ENCODE measurements at places on chromosomes 4 and X. TPM values are rescaled to one million over a fixed set of nuclear protein-coding genes. Genes with fewer than 3 reads are reported as not detected.

NAA11 gene
- not detected for total RNA-seq

GRCh38 chrX:70672326-70672725, 227.7 kb downstream of the DLG3 start:
- no peak for ATAC-seq

DNA sequence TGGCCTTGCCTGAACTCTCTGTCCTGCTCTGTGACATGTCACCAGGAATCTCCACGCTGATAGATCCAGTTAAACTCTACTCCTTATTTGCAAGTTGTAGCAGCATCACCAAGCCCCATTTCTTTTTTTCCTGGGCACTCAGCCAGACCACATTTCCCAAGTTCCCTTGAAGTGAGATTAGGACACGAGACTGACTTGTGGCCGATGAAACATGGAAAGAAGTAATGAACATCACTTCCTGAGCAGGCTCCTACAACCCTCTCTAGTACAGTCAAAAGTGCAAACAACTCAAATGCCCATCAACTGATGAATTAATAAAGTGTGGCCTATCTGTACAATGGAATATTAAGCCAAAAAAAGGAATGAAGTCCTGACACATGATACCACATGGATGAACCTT, 74.6 kb downstream of the MAP3K15 start:
- no peak for ATAC-seq

DNA sequence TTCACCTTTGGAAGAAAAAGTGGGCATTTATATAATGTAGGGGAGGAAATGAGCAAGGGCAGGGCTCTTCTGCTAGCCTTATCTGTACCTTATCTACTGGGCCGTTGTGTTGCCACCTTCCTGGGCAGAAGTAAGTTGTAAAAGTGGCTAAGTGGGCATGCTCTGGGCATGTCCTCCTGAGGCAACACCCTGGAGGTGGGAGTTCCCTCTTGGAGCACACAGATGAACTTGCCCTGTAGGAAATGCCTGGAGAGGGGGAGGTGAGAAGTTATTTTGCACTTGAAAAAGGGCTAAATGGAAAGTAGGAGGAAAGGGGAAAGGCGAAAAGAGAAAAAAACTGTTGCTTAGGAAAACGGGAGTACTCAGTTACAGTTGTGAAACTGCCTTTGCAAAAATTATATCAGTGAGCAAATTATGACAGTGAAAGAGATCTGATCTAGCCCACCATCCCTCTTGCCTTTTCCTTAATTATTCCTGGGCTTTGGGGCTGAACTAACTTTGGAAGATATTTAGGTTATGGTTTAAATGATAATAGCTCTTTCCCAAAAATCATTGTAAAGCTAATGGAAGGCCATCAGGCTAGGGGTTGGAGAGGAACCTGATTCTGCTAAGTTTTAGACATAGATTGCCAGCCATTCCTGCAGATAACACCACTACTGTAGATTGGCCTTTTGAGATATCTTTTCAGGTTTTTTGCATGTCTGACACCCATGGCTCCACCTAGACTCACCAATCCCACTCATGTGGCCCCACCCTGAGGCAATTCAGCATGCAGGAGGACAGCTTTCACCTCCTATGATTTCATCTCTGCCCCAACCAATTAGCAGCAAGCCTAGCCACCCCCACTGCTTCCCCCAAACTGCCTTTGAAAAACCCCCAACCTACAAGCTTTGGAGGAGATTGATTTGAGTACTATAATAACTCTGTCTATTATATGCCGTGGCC, 20.5 kb upstream of the ZNF81 start:
- no peak for ATAC-seq

DNA sequence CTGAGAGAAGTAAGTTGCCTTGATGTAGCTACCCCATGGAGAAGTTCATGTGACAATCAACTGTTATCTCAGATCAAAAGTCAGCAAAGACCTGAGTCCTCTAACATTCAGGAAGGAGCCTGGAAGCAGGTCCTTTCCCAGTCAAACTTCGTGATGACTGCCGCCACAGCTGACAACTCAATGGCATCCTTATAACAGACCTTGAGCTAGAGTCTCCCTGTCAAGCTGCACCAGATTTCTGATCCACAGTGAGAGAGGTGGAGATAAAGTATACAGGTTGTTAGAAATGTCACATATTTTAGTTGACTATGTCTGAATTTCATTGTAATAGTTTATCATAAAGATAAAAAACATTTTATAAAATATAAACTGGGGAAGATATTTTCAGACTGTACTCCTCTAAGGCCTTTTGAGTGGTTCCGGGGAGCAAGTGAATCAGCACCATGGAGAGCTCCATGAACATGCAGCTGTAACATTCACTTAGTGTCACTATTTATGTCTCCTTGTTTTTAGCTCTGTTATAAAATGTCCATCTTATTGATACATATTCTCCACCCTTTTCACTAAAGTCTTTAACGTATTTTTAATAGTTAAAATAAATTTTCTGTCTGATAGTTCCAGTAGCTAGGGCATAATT, 1653.5 kb upstream of the AGA start:
- ATAC-seq, result no peak

DNA sequence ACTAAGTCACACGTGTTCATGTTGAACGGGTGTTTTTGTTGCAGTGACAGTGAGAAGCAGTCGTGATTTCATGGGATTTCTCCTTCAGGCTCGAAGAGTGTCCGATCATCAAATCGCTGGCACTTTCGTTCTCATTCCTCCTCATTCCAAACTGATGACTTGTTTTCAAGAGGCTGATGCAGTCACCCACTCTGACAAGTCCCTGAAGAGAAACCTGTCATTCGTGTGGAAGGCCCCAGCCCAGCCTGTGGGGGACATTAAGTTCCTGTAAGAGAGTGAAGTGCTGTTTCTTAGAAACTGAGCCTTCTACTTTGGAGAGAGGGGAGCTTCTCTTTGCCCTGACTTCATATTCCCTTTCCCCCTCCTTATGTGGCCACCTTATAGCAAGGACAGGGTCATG, 8.0 kb downstream of the REELD1 start:
- no peak for ATAC-seq

GRCh38 chr4:27217261-27217769, 356.7 kb downstream of the STIM2 start:
- ATAC-seq, result no peak

DNA sequence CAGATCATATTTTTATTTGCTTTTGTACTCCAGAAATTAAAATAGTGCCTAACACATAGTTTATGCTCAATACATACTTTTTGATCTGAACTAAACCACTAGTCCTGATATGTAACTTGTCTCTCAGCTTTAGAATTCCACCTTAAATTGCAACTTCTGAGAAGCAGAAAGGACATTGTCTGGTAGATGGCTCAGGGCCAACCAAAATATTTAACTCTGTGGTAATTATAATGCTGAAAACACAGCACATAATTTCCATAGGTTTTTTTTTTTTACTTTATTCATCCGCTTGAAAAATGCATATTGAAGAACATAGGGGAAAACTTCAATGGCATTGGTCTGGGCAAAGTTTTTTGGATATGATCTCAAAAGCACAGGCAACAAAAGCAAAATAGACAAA, 59.3 kb downstream of the AREG start:
- ATAC-seq, result no peak
